H1 (cell line): ENCODE measurements at places on chromosomes 5 and 9.

DNA sequence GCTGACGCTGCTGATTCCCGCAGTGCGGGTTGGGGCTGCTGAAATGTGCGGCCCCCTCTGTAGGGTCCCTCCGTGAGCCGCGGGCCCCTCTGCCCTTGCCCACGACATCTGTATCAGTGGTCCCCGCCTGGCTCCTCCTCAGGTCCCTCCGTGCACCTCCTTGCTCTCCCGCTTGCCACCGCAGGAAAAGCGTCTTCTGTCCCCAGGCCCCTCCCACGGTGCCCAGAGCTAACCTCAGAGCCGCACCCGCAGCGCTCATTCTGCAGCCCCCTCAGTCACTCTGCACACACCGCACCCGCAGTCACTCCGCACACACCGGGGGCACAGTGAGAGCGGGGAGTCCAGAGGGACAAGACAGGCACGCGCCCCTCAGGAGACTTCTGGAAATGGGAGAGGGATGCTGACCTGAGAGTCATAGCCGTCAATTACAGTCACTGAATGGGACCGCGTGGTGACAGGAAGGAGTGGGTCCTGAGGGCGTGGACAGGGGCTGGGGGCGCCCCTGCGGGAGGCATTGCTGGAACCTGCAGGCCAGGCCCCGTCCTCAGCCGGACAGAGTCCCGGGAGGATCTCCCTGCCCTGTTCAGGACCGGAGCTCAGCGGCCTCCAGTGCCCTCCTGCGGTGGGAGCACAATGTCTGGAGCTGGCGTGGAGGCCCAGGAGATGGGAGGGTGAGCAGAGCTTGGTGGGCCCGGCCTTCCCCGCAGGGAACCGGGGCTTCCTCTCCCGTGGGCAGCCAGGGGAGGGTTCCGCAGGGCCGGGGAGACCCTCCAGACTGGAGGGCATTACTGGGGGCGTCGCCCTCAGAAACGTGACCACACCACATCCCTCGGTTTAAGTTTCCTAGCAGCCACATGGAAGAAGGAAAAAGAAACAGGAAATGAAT, 66.1 kb upstream of the CTSL start:
- DNase-seq = no peak

DNA sequence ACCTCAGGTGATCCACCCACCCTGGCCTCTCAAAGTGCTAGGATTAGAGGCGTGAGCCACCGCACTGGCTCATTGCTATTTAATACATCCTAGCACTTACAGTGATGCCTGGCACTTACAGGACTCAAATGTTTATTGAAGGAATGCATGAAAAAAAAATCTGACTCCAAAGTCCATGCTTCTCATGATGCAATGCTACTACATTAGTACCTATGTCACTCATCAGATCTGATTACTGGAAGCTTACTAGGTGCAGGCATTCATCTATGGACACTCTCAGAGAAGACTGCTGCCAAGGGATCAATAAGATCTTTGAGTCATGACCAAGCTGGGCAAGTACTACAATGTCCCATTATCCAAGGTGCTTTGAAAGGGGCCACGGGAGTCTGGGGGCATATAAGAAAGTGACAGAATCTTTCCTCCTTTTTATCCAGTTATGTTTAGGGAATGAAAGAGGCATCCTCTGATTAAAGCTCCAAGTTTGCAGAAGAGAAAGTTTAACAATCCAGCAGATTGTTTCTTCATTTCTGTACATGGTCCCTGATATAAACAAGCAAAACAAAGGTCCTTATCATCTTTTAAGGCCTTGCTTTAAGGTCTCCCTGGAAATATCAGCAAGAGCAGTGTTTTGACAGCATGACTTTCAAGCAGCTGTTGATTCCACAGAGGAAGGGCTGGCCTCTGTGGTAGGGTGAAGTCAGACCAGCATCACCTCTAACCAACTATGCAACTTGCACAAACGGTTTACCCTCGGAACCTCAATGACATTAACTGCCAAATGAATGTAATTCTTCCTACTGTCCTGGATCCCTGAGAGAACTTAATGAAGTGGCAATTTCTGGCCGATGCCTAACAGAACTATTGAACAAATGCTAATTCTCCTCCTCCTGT, 35.9 kb downstream of the ARPC5L start:
- no peak for DNase-seq

- no peak for DNase-seq
Measured at GRCh38 chr9:123561046-123561445, 205.0 kb downstream of the CRB2 start.

- DNase-seq = no peak
Measured at GRCh38 chr9:68721666-68722330, 16.8 kb downstream of the PIP5K1B start.

- DNase-seq = no peak
Measured at GRCh38 chr5:54761213-54761701, 224.1 kb downstream of the ESM1 start.

- no peak for DNase-seq
Measured at GRCh38 chr5:103450333-103451061, 112.1 kb downstream of the NUDT12 start.

DNA sequence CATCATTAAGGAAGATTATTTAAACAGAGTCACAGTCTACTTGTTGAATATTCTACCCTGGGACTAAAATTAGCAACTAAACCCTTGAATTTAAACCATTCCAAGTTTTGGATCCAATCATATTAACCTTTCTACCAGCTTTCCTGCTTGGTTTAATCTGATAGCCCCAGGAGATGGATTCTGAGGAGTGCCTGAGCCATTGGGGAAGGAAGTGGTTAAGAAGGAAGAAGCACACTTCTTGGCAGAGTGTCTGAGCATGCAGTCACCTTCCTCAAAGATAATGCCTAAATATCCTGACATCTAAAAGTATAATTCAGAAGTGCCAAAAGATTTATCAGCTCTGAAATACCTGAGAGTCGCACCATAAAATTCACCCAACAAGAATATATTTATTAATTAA, 74.1 kb upstream of the SNCAIP start:
- no peak for DNase-seq
